ENCODE measurements at places on chromosomes 2 and 18.

DNA sequence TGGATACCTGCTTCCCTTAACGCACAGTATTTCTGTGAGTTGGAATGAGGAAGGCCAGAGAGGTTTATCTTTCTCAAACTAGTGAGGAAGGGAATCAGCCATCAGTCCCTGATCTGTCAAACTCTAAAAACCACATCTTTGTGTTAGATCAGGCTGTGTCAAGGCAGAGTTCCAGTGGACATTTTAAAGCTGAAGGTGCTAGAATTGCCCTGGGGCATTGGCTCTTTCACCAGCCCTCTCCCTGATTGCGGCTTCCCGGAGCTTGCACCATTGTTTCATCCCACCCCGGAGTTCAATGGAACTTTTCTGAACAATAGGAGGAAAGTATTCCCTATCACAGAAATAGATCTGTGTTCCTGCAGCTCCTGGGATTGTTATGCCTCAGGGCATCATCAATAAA lies 110.2 kb downstream of the RNF144A start:
- DNase-seq = no peak

GRCh38 chr18:35484034-35484433 lies 13.7 kb downstream of the INO80C start:
- DNase-seq = no peak

GRCh38 chr2:164952057-164952702 lies 3.1 kb downstream of the SLC38A11 start:
- DNase-seq = no peak

GRCh38 chr2:220981926-220982325 lies 590.2 kb downstream of the EPHA4 start:
- DNase-seq = no peak

DNA sequence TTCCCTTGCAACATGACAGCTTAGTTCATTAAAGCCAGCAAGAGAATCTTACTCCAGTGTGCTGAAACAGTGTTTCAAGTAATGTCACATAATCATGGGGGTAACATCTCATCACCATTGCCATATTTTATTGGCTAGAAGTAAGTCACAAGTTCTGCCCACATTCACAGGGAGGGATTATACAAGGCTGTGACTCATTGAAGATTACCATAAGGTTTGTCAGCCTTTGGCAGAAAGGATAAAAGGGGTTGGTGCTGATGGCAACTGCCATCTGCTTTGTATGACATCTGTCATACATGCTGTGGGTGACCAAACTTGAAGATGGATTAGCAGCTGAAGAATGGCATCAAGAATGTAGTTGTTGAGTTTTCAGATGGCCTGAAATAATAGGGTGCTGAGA lies 61.2 kb downstream of the KCNE4 start:
- no peak for DNase-seq

DNA sequence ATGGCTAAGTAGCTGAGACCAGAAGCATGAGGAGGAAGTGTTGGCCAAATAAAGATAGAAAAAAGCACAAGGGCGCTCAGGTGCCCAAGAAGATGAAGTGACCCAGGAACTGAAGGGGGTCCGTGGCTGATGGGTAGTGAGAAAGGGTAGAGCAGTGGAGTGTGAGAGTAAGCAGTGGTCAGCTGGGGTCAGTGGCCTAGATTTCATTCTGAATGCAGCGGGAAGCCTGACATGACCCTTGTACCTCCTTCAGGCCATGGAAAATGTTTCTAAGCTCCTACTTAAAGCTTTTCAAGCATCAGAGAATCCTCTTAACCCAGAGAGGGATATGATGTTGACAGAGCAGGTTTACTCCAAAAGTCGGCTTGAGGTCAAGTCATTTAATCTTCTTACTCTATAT lies 89.0 kb upstream of the UNC80 start:
- no peak for DNase-seq

DNA sequence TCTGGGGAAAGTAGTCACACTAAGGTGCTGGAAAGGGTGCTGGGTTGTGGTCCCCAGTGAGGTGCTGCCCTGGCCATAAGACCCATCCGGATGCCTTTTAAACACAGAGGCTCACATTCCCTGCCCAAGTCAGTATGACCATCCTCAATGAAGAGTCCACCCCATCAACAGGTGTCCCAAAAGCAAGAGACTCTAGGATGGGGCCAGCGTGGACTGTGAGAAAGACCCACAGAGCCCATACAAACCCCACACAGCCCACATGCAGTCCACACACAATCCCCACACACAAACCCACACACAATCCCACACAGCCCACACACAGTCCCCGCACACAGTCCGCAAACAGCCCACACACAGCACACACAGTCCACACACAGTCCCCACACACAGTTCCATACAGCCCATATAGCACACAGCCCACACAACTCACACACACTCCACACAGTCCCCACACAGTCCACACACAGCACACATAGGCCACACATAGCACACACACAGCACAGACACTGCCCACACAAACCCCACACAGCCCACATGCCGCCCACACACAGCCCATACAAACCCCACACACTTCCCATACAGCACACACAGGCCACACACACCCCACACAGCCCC lies 241.4 kb upstream of the SALL3 start:
- DNase-seq = no peak

GRCh38 chr2:42851740-42852250 lies 59.4 kb upstream of the HAAO start:
- DNase-seq = no peak

DNA sequence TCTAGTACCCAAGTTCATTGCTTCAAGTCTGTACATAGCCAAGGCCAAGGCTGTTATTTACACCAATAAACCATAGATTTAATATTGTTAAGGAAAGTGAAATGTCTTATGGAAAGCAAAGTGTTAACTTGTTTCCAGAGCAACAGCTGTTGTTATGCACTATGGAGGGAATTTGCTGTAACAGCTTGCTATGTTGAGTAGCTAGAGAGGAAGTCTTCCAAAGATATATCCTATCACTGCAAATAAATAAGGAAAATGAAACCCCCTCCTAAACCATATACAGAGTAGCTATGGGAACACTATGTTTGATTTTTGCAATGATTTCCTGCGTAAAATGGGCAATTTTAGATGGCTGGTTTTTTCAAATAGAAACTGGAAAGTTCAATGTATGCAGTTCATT lies 21.1 kb downstream of the TMEM182 start:
- DNase-seq = no peak

DNA sequence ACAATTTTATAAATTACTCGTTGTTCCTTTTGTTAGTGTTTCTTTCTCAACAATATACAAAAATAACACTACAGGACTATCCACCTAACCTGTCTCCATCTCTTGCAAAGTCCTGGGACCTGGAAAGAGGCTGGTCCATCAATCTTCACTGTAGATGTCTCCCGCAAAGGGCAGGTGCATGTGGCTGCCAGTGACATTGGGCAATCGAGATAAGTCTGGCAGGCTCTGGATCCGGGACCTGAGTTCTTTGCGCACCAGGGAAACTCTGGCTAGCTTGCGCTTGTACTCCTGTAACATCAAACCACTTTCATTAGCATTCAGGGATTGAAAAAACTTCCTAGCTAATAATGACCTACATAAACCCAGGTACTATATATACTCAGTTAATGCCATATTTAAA lies 20.5 kb downstream of the RMP24 start:
- no peak for DNase-seq

DNA sequence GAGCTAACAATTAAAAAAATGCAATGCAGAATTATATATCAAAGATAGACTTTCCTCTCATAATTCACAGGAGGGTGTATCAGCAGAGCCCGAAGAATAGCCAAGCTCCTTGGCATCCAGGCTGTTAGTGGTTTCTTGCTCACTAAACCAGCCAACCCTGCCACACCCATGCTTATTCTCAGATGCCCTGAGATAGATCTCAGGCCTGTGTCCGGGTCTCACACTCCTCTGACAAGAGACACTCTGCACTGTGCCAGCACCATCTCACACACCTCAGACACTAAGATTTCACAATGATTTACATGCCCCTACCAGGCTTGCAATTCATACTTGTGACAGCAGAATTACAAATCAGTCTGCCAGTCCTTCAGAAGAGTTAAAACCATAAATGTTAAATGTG lies 64.5 kb downstream of the OSBPL1A start:
- DNase-seq = no peak

DNA sequence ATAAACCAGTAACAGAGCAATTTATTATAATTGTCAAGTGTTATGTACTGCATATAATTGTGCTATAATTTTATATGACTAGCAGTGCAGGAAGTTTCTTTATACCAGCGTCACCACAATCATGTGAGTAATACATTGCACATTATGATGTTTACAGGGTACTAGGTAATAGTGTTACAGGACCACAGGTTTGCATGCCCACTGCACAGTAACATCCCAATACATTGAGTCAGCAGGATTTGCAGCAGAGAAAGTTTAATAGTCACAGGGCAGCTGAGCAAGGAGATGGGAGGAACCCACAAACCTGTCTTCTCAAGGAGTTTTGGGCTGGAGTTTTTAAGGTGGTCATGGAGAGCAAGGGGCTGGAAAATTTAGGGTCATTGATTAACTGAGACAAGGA lies 1042.9 kb upstream of the ACVR2A start:
- DNase-seq = no peak

DNA sequence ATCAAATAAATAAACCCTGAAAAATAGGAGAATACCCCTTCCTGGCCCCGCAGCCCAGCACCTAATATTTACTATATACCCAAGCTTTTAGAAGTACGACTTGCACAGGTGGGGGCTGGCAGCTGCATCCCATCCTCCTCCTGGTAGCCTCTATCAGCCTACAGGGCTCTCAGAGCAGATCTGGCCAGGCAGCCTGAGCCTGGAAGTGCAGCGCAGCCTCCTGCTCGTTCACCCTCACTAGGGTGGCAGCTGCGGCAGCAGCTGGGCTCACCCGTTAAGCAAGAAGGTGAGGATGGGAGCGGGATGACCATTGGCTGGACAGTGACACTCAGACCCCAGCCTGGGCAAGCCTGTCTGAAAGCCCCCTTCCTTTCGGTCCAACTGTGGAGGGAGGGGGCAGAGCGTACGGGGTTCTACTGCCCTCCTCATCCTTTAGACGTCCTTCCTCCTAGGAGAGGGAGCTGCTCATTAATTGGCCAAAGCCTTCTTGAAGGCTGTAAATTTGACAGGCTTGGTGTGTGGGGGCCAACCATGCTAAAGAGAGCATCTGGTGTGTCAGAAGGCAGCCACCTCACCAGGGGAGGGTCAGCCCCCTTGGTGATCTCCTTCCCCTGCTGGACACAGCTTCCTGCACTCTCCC lies 23.3 kb downstream of the MPHOSPH10 start:
- no peak for DNase-seq

DNA sequence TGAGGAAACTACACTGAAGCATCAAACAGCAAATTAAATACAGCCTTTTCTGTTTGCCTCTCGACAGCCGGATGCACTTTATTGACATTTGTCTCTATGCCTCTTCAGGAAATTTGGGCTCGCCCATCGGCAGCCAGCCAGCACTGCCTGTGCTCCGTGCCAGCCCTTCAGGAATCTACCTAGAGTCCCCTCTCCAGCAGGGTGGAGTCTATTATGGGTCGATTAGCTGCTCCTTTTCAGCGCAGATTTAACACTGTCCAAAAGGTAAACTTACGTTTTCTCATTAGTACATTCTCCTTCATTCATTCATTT lies 91.5 kb downstream of the MYCN start:
- no peak for DNase-seq

DNA sequence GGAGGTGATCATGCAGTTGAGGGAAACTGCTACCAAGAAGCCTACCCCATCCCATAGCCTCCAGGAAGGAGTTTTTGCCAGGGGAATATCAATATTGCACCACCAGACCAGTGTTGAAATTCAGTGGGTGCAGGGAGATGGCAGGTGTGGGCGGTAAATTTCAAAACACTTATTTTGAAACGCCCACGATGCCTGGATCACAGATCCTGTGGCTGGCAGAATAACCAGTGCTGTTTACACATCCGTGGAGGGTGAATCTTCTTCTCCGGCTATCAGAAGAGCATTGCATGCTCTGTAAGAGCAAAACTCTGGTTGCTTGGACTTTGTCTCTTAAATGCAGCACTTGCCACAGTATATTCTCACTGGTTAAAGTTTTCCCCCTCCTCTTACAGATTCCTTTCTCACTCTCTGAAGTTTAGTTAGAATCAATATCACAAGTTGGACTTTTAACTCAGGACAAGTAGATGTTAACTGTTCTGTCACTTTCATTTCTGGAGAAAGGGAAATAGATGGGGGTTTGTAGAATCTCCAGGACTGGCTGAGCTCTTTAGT lies 70.5 kb upstream of the ZCCHC2 start:
- no peak for DNase-seq

- DNase-seq = no peak
Observed at GRCh38 chr2:241225983-241226382, 37.5 kb downstream of the ANO7 start.

DNA sequence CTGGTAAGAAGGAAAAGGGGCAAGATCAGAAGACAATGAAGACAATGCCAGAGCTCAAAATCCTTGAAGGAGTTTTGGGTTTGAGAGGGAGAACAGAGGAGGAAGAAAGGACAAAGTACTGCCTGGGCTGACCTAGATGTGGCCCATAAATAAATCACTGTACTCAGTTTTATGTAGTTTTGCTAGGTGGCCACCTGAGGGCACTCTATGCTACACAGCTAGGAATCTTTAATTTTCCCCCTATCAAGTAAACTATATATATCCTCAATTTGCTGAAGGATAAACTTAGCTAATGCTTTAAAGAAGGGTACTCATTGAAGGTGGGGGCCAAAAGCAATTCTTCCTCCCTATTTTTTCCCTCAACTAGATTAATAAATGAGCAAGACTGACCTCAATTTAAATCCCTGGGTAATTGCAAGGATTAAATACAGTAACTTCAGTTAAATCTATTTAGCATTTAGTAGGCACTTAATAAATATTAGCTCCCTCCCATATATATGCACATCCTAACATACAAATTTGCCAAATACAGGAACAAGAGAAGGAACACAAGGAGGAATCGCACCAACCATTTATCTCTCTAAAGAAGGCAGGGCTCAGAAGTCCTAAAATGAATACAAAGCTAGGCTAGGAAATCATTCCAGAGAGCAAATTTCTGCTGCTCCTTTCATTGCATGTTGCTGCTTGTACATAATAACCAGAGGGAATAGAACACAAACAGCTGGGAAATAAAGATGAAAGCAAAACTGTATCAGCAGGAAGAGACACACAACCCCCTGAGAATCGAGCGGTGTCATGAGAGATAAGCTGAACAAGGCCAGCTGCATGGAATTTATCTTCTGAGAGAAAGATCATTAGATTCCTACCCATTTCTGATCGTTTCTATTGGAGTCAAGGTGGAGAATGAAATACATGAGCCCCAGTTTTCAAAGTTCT lies 540.1 kb downstream of the NRXN1 start:
- peak; percentile 12 for DNase-seq

- DNase-seq = no peak
Observed at GRCh38 chr2:161033059-161033660, 127.1 kb upstream of the TANK start.

- DNase-seq = no peak
Observed at GRCh38 chr2:44833171-44834069, 108.1 kb upstream of the SIX3 start.

- no peak for DNase-seq
Observed at GRCh38 chr2:203685081-203685621, 21.3 kb upstream of the CD28 start.

DNA sequence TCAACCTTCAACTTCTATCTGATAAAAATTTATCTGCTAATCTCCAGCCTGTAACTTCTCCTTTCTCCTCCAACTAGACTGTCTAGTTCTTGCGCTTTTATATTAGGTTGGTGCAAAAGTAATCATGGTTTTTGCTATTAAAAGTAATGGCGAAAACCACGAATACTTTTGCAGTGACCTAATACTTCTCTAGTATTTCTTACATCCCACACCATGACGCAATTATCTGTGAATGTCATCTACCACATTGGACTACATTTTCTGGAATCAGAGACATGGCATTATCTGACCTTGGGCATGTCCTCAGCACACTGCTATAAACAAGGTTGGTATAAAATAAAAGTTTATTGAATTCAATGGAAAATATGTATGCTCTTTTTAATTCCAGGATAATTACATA lies 370.2 kb upstream of the LYPD1 start:
- no peak for DNase-seq
